Stimulated activated effector memory CD8-positive, alpha-beta T cell treated with anti-CD3 and anti-CD28 coated beads, Interleukin-12 subunit alpha, Interleukin-12 subunit beta, amount 100 ng/mL, for 72 hours (primary cell): ENCODE measurements at places on chromosomes 1 and 21.

DNA sequence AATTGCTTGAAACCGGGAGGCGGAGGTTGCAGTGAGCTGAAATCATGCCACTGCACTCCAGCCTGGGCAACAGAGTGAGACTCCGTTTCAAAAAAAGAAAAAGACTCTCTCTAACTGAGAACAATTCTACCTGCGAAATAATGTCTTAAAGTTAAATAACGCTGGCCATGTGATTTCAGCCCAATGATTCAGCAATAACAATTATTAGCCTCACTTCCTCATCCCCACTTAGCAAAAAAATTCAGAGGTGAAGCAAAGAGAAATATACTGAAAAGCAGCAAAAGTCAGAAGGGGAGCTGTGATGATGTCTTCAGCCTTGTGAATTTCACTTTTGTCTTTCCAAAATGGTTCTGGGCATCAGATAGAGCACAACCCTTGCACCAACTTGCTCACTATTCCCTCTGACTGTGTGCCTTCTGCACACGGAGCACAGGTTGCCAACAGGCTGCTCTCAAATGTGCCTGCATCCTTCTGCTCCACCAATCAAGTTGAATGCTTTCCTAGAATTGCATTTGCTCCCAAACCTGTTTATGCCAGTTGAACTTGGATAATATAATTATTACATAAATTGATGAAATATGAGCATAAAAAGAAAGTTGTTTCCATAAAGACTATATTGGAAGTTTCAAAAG lies 79.8 kb upstream of the IPO9 start:
- DNase-seq = no peak

- DNase-seq = no peak
Measured at GRCh38 chr1:40036574-40036973, 4.0 kb upstream of the CAP1 start.

DNA sequence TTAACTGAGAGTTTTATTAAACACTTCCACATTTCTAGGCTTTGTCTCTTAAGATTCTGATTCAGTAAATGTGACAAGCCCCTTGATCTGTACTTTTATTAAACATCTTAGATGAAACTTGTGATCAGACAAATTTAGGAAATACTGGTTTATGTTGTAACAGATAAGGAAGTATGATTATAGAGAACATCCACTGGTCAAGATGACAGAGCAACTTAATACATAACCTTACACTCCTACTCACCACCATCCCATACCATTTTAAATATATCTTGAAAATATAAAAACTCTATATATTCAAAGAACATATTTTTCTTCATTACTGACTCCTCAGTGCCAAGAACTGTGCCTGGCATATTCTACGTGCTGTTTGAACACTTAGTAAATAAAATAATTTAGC lies 217.5 kb downstream of the LRRC40 start:
- DNase-seq = no peak

- DNase-seq = no peak
Measured at GRCh38 chr1:214476986-214477870, 74.2 kb downstream of the PTPN14 start.

GRCh38 chr21:45094412-45094811 lies 20.0 kb downstream of the ADARB1 start:
- no peak for DNase-seq

GRCh38 chr1:245031041-245031440 lies 123.7 kb upstream of the KIF26B start:
- no peak for DNase-seq

DNA sequence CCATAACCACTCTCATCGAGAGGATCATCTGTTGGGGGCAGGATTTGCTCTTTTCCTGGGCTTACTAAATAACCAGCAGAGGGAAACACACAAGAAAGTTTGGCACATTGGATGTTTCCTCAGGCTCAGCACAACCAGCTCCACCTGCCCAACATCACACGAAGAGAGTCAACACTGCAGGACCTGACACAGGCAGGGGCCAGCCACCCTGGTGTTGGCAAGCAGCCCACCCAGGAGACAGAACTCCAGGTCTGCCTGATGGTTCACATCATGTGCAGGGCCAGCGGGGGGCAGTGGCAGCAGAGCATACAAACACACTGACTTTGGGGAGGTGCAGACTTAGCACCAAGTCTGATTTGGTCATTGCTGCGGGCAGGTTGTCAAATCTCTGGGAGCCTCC lies 182.3 kb upstream of the GALNT2 start:
- DNase-seq = no peak

- DNase-seq = no peak
Measured at GRCh38 chr1:209356976-209357377, 226.5 kb upstream of the CAMK1G start.

GRCh38 chr1:40059338-40059959 lies 18.9 kb downstream of the CAP1 start:
- DNase-seq = no peak

DNA sequence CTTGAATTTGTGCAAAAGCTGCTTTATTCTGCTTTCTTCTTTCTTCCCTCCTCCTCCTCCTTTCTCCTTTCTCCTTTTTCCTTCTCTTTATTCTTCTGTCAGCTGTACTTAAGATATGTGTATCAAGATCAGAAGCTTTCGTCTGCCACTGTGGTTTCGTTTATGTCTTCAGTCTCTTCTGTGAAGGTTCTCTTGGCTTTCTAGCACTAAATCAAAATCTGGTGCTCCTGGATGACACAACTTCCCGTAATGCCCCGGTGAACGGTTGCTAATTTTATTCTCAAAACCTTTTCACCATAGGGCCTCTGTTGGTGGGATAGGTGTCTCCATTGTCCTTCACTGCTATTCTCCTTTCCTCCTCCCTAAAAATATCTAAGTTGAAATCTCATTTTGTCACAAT lies 5.0 kb downstream of the ATF6 start:
- DNase-seq = no peak

DNA sequence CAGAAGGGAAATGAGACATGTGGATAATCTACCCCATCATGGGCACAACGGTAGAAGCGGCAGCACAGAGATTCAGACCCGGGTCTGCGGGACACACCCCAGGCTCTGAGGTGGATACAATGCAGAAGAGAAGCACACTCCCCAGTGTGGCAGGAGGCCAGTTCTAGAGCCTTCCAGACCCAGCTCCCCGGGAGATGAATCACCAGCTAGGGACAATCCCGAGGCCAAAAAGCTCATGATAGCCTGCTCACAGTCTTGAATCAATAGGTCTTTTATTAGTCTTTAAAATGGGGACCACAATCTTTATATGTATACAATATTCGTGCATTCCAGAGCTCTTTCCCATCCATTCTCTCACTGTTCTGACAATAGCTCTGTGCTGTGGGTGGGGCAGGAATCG lies 57.3 kb upstream of the DIRAS3 start:
- no peak for DNase-seq

DNA sequence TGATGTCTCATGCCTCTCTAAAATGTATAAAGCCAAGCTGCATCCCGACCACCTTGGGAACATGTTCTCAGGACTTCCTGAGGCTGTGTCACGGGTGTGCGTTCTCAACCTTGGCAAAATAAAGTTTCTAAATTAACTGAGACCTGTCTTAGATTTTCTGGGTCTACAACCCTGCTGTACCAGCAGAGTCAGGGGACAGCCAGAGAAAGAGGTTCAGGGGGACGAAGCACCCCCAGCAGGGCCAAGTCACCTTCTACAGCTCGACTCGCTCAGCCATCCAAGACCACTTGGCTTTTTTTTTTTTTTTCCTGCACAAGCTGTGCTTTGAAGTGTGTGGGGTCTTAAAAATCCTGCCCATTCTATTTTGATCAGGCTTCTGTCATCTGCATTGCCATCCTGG lies 28.5 kb upstream of the PDE9A start:
- no peak for DNase-seq

GRCh38 chr1:242836423-242836822 lies 311.9 kb upstream of the PLD5 start:
- no peak for DNase-seq

DNA sequence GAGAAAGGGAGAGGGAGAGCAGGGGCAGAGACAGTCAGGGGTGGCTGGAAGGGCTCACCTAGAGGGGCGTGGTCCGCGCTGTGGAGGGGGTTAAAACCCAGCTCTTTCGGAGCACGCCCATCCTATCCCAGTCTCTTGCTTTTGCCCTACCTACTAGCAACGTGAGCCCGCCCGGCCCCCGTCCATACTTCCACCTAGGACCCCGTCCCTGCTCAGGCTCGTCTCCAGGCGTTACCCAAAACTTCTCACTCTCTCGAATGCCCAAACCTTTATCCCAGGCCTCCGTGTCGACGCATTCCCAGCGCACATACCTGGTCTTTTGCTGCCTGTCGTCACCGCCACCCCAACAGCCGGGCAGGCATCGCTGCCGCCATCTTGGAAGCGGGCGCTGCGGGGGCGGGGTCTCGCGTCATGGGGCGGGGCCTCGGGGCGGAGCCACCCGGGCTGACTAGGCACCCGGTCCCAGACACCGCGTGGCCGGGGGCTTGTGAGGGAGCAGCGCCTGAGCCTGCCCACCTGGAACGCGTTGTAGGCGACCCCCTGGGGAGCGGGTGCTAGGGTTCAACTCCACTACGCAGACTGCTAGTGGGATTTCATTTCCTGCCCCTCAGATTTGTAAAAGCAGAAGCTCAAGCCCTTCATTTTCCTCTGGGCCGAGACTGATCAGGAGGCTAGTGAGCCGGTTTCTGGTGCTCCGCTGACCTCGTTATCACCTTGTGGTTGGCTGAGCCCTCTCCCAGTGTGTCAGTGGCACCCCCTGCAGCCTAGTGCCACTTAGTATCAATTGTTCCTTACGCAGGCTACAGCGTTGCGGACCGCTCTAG lies at the start of gene B4GALT3:
TSS of gene B4GALT3 (minus strand) at position 396 of the 824 bp plus-strand sequence. CDS start 1,447 bp downstream, outside the sequence.
- DNase-seq = peak; percentile 99

DNA sequence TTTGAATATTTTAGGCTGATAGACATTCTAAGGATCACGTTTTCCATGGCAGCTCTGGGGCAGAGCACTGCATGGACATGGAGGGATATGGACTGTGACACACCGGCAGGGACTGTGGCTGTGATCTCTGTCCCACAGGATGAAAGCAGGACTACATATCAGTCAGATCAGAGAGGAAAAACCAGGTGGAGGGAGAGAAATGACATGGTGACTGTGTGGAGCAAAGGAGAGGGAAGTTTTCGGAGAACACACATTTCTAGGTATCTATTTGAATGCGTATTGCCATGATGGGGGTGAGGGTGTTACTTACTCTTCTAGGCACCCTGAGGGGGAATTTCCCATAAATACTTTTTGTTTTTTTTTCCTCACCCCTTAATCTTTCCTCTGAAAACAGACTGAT lies 3.2 kb upstream of the CD1C start:
- no peak for DNase-seq

DNA sequence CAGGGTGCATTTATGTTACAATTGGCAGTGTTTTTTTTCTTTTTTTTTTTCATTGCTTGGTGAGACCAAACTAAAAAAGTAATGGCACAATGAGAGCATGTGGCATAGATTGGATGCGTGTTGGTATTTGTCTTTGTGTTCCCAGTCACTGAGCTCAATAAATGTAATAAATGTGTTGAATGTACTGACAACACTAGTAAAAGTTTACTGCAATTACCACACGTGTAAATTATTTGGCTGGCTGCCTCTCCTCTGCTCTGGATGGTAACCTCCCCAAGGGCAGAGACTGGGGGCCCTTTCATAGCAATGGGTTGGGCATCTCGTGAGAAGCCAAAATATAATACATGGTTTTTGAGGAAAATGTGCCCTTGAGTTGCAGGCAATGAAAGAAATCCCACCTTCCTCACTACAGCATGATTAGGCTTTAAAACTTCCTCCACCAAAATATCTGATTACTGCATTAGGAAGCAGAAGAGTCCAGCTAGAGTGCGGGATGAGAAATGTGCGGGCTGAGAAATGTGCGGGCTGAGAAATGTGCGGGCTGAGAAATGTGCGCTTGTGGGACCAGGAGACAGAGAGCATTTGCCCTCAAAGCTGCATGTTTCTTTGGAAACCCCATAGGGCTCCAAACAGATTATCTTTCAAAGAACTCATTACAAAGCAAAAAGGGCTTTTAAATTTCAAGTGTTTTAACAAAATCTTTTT lies 58.5 kb downstream of the CDC7 start:
- DNase-seq = peak; percentile 17

GRCh38 chr1:100921110-100921706 lies 25.3 kb downstream of the SLC30A7 start:
- DNase-seq = no peak

DNA sequence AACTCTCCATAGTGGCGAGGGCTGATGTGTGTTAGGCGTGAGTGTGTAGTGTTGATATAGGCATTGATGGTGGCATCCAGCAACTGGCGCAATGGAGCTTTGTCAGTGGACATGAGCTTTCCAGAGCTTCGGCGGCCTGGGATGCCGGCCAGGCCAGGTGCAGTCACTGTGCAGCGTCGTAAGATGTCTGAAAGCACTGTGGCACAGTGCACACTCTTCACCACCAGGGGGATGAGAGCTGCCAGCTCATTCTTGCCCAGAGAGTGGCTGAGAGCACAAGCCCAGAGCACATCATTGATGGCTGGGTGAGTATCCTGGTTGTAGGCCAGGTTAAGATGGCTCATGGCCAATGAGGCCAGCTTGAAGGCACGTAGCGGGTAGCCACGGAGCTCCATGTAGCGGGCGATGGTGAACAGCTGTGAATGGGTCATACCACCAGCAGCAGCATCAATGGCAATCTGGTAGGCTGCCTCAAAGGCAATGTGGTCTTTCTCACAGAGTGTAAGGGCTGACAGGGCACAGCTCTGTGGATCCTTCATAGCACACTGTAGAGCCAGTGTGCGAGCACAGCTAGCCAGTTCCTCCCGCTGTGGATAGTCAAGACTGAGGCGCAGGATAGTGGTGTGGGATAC lies 6.7 kb downstream of the UROD start:
- DNase-seq = peak; percentile 73

- no peak for DNase-seq
Measured at GRCh38 chr1:111911061-111911460, 78.4 kb downstream of the KCND3 start.

DNA sequence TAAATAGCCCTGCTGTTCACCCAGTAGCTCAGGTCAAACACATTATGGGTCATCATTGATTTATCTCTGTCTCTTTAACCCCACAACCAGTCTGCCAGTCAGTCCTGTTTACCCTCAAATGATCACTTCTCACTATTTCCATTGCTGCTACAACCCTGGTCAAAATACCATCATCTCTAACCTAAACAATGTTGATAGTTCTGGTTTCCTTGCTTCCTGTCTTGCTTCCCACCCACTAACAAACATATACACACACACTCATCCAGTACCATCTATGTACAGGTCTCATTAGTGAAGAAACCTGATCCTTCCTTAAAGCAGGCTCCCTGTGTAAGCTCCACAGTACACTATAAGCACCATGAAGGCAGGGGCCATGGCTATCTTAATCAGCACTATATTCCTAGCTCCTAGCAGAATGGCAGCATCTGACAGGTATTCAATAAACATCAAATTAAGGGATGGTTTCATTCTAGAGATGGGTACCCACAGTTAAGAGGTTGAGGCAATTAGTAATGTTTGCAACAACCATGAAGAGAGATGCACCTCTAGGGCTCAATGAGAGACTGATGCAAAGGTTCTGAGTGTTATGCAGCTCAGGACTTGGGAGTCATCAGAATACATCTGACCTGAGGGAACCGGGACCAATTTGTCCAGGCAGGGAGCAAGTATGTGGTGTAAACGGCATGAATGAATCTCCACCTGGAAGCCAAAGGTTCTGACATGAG lies 10.0 kb upstream of the TGFBR3 start:
- no peak for DNase-seq
